Suppressor macrophage (primary cell): ENCODE measurements at places on chromosomes 4 and X.

- DNase-seq: peak; percentile 29
These were observed 632 bp downstream of the CCSER1 start for GRCh38 chr4:90127706-90128345.

DNA sequence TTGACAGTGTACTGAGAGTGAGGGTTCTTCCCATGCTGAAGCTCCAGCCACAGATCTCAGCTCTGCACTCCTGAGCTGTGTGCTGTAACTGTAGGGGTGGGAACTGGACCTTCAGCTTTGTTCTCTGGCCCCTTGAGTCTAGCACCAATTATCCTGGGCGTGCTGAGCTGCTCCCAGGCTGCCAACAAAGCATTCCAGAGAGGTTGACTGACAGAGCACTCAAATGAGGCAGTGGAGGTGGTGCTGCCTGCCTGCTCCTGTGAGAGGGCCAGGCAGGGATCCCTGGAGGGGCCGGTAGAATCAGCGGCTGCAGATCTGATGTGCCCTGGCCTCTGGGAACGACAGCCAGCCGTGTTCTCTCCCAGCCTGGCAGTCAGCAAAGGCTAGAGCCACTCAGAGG is 375.7 kb upstream of the AADAT start:
- DNase-seq: no peak

DNA sequence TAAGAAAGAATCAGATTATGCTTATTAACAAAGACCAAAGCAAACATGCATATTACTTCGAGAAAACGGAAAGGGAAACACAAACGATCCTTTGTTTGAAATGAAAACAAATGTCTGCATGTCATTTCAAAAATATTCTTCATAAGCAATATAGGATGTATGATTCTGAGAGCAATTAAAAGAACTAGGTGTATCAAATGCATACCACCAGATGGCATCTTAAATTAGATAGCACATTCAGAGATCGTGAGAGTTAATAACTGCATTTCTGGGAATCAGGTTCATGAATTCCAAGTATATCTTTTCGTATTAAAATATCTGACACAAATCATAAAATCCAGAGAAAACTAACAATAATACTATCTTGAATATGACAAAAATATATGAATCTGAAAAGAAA is 159.5 kb downstream of the PPP3CA start:
- DNase-seq: no peak

DNA sequence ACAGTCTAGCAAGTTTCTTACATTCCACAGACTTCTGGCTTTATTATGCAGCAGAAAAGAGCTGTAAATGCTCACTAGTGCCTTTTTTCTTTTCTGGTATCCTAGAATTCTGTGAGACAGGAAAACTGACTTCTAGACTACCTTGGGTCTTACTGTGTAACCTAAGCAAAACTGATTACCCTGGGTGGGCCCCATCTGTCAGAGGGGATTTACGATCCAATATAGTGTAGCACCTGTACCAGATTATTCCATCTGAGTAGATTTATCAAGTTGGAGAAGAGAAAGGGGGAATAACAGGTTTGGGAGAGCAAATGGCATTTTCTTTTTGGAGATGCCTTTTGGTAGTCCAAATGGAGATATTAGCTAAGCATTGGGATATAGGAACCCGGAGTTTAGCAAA is 46.7 kb downstream of the FSTL5 start:
- DNase-seq: no peak

- DNase-seq: no peak
These were observed 141.6 kb downstream of the AASDH start for GRCh38 chr4:56245547-56246232.

DNA sequence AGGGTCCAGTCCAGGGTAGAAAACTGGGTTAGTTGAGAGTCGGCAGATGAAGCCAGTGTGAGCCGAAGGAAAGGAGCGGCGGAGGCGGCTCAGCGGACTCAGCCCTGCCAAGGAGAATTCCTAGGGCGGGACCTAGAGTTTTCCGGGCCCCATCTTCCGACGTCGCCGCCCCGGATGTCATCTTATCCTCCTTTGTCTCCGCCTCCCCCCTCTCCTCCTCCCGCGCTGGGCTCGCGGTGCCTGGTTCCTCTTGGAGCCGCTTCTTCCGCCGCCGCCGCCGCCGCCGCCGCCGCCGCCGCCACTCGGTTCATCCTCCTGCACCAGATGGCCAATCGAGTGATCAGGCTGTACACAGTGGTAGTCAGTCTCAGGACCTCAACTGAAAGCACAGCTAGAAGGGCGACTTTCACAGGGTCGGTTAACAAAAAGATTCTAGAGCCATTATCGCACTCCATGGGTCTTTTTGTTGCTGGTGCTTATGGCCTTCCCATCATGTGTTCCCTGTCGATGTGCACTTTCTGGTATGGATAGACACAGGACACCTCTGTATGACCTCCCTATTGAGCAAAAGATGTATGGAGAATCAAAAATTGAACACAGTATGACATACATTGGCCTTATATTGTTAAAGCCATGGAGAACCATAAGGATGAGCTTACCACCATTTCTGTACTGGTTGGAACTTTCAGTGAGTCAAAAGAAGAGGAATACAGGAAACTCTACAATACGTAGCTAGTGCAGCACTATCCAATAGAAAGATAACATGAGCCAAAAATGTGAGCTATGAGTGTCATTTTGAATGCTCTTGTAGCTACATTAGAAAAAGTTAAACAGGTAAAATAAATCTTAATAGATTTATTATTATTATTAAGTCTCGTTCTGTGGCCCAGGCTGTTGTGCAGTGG is 32.4 kb upstream of the THOC2 start:
- DNase-seq: peak; percentile 89

DNA sequence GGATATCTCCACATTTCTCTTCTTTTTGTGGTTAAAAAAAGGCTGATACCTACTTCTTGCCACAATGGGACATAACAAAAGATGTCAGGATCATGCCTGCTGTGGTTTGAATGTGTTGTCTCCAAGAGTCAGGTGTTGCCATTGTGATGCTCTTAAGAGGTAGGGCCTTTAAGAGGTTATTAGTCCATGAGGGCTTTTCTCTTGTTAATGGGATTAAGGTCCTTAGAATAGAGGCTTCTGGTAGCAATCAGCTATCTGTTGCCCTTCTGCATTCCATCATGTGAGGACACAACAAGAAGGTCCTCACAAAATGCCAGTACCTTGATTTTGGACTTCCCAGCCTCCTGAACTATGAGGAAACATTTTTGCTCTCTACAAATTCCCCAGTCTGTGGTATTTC is 191.4 kb downstream of the GBA3 start:
- no peak for DNase-seq

DNA sequence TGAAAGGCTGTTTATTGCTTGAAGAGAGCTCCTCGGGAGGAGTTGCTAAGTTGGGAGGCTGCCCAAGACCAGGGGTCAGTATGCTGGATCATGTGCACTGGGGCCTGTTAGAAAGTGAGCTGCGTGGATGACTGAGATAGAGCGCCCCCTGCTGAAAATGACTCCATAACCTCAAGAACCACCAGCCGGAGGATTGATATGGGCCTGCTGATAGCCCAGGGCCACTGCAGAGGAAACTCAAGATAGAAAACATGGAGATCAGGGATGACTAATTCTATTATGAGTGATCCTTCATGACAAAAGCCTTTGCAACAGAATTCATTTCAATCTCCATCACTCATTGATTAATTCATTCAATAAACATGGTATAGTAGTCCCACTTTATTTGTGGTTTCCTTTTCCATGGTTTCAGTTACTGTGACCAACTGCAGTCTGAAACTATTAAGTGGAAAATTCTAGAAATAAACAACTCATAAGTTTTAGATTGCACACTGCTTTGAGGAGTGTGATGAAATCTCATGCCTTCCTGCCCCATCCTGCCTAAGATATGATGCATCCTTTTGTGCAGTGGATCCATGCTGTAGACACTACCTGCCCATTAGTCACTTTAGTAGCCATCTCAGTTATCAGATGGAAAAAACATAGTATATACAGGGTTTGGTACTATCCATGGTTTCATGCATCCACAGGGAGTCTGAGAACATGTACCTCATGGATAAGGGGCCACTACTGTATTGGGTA is 126.7 kb upstream of the MBNL3 start:
- DNase-seq: peak; percentile 68

DNA sequence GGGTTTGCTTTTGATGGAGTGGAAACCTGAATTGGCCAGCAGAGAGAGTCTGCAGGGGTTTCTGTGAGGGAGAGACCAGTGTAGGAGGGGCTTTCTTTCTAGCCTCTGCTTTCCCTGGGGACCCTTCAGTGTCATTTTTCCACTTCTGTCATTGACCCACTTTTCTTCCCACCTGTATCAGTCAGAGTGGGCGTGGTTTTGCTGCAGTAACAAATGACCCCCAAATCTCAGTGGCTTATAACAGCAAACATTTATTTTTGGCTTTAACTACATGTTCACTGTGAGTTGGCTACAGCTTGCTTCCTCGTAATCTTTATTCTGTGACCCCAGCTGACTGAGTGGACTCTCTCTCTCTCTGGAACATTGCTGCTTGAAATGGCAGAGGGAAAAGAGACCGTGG is 25.6 kb upstream of the PTTG2 start:
- DNase-seq: no peak

GRCh38 chr4:164215113-164215741 is 538.7 kb upstream of the SMIM31 start:
- no peak for DNase-seq

DNA sequence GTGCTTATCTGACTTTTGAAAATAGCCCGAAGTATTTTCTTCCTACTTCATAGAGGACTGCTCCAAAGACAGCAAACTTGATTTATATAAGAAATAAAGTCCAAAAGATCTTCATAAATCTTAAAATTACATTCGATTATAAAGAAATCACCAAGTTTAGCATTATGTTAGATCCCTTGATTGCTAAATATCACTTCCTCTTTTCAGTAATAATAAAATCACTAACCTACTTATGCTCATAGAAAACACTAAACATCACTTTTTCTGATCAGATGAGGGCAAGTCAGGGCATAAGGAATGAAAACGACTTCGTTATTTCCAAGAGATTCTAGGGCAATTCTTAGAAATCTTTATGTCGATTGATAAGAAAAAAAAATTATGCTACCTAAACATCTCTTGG is 32.0 kb downstream of the DYNLT3 start:
- peak; percentile 20 for DNase-seq

DNA sequence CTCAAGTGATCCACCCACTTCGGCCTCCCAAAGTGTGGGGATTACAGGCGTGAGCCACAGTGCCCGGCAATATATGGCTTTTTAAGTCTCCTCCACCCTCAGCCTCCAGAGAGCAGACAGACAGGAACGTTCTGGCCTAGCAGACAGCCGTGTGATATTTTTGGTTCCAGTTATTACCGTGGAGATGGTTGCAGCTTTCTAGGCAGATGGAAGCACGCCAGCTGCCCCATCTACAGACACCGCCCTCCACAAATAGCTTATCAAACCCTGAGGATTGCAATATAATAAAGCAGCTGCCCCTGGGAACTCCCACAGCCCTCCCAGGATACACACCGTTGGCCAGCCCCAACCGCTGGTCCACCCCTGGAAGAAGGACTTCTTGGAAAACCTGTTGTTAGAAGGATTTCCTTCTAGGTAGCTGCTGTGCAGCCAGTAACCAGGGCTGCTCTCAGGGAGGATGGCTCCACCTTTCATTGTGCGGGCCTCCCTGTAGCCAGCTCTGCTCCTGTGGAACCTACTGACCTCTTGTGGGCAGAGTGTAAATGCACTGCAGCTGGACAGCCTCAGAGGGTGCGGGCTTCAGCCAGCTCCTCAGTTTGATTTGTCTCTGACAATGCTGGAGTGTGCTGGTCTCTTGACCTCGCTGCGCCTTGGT is 44.0 kb downstream of the SLC25A5 start:
- peak; percentile 73 for DNase-seq

DNA sequence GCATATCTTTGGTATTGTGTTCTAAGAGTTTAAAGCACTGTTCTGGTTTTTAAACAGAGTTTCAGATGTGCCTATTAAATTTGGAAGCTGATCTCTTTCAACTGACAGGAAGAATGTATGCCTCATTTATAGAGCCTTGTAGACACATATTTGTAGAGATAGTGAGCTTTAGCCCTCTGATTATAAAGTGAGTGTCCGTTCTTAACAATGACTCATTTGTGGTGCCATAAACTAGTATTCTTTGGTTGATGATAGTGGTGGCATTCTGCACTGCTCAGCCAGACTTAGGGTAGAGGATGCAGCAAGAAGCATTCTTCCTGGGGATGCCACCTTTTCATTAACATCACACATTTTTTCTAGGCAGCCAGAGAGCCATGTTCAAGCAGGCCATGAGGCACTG is 121.7 kb downstream of the TLL1 start:
- no peak for DNase-seq

- no peak for DNase-seq
These were observed 7.6 kb downstream of the SORCS2 start for GRCh38 chr4:7199771-7200441.

GRCh38 chr4:180937083-180937482 is 1306.1 kb upstream of the TENM3 start:
- DNase-seq: no peak

- DNase-seq: no peak
These were observed 237.5 kb downstream of the COL25A1 start for GRCh38 chr4:109065006-109065405.

DNA sequence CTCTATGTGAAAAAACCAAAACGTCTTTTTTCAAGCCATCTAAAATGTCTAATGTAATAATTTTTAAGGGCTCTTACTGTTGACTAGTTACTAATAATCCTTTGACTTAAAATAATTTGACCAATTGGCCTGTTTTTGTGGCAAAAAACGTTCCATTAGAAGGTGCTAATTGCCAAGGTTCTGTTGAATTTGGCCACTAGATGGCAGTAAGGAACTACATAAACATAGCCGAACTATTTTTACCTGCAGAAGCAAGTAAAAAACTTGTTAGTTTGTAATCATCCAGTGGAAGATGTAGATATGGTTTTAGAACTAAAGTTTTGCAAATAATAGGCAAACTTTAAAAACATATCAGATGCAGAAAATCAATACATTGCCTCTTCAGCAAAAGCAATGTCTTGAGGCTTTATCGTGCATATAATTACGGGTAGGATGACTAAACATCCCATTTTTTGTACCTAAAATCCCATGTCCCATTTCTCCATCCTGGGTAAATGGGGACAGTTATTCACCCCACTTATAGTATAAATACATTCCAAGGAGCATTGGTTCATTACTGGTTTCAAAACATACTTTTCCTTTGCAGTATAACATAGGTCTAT is 57.6 kb downstream of the PROM1 start:
- peak; percentile 68 for DNase-seq

GRCh38 chr4:39415678-39416283 is 9.1 kb downstream of the KLB start:
- DNase-seq: peak; percentile 14

- DNase-seq: no peak
These were observed 276.3 kb downstream of the DCTD start for GRCh38 chr4:182640932-182641331.

GRCh38 chr4:123555233-123555806 is 158.7 kb downstream of the SPRY1 start:
- peak; percentile 13 for DNase-seq

GRCh38 chr4:43352859-43353258 is 460.3 kb downstream of the GRXCR1 start:
- DNase-seq: no peak

GRCh38 chr4:102438396-102439235 is 62.5 kb upstream of the NFKB1 start:
- no peak for DNase-seq

GRCh38 chr4:153497091-153497531 is 31.0 kb downstream of the TMEM131L start:
- DNase-seq: no peak

GRCh38 chrX:32041181-32041580 is 969.3 kb upstream of the FTHL17 start:
- no peak for DNase-seq

GRCh38 chr4:143399113-143399949 is 62.7 kb downstream of the GAB1 start:
- peak; percentile 42 for DNase-seq

GRCh38 chrX:53950130-53950733 is 94.0 kb downstream of the PHF8 start:
- DNase-seq: no peak
